ENCODE measurements at places on chromosomes 4 and X. TPM values are rescaled to one million over a fixed set of nuclear protein-coding genes. Genes with fewer than 3 reads are reported as not detected.

The FAM114A1 gene
- 34.9 TPM for total RNA-seq

The CRMP1 gene
- 3.4 TPM for total RNA-seq

The PDLIM3 gene
- not detected for total RNA-seq

The FGA gene
- total RNA-seq: 14.4 TPM

The AMOT gene
- not detected for total RNA-seq

The OPRPN gene
- total RNA-seq: not detected

The LANCL3 gene
- not detected for total RNA-seq

The GLRA2 gene
- not detected for total RNA-seq

The RADX gene
- total RNA-seq: not detected

The FABP2 gene
- not detected for total RNA-seq

The F11 gene
- total RNA-seq: not detected

The PGAM4 gene
- 0.54 TPM for total RNA-seq

The SSX2 gene
- total RNA-seq: not detected

The PPP4R3C gene
- total RNA-seq: not detected

The PPP2R2C gene
- total RNA-seq: 40.8 TPM

The BRS3 gene
- total RNA-seq: not detected

The USP51 gene
- 0.72 TPM for total RNA-seq

The RPGR gene
- total RNA-seq: 10.5 TPM

The OTC gene
- total RNA-seq: not detected

The VCX gene
- not detected for total RNA-seq

The MAPK10 gene
- 0.61 TPM for total RNA-seq

The MTM1 gene
- total RNA-seq: 6.4 TPM

The FREM3 gene
- not detected for total RNA-seq

The CTAG1B gene
- not detected for total RNA-seq

The NXT2 gene
- total RNA-seq: 5.9 TPM

The PCSK1N gene
- 52.0 TPM for total RNA-seq

The JADE3 gene
- total RNA-seq: 13.7 TPM

The TENM3 gene
- total RNA-seq: 1.7 TPM

The CSAG1 gene
- 0.46 TPM for total RNA-seq

The IL2 gene
- total RNA-seq: not detected

The FAM9B gene
- total RNA-seq: not detected

The MAOA gene
- 0.40 TPM for total RNA-seq

The NPY1R gene
- not detected for total RNA-seq

The FAM200B gene
- 32.2 TPM for total RNA-seq

The CXCL8 gene
- 20.1 TPM for total RNA-seq

The FIP1L1 gene
- total RNA-seq: 32.9 TPM

The SSX3 gene
- total RNA-seq: not detected

The ARHGAP36 gene
- not detected for total RNA-seq

The CACNA1F gene
- total RNA-seq: not detected

The TXLNG gene
- 13.9 TPM for total RNA-seq

The SLC30A9 gene
- total RNA-seq: 27.1 TPM

The NALF2 gene
- total RNA-seq: 3.7 TPM

The TMEM154 gene
- total RNA-seq: 0.06 TPM

The CLNK gene
- total RNA-seq: not detected

The POLN gene
- total RNA-seq: 1.1 TPM

The ZNF630 gene
- 0.49 TPM for total RNA-seq

The ATP2B3 gene
- total RNA-seq: not detected

The GIMD1 gene
- total RNA-seq: not detected

The FAM47A gene
- not detected for total RNA-seq

The REPS2 gene
- 1.2 TPM for total RNA-seq

The CDS1 gene
- 0.75 TPM for total RNA-seq

The XAGE2 gene
- total RNA-seq: not detected

The MRPL1 gene
- 17.0 TPM for total RNA-seq

The JAKMIP1 gene
- not detected for total RNA-seq

The AR gene
- total RNA-seq: 2.9 TPM
